Urinary bladder (tissue), 4 donors: ENCODE measurements at places on chromosomes 16 and 17.

GRCh38 chr16:87492721-87493607 lies at the start of gene ZCCHC14:
Gene ZCCHC14 (minus strand): TSS chr16:87493024. CDS start chr16:87492238, 786 bp downstream.
- DNase-seq: peak; percentile 95

DNA sequence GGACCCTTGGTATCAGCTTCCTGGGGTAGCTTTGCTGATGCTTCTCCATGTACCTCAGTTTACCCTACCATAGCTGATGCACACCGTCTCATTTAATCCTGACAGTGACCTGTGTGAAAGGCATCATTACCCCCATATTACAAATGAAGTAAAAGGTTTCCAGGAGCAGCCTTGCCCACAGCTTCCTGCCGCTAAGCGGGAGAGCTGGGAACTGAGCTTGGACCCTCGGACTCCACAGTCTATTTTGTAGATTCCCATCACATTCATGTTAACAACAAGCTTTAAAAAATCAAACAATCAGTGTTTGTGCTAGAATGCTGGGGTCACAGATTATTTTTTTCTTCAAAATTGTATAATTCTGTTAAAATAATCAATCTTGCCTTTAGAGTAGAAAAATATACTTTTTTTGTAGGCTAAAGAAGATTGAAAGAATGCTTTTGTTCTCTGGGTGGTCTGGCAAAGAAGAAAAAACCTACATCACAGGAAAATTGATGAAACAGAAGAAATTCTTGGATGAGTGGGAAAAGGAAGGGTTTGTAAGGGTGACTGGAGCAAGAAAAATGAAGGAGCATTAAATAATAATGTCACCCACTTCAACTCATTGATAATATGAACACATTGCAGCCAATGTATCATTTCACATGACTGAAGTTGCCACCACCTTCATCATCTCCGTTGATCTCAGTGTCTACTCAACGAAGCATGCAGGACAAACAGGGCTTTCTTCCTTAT lies 9.5 kb upstream of the USP10 start:
- DNase-seq: no peak

GRCh38 chr16:53530046-53530445 lies 27.0 kb upstream of the AKTIP start:
- DNase-seq: no peak

DNA sequence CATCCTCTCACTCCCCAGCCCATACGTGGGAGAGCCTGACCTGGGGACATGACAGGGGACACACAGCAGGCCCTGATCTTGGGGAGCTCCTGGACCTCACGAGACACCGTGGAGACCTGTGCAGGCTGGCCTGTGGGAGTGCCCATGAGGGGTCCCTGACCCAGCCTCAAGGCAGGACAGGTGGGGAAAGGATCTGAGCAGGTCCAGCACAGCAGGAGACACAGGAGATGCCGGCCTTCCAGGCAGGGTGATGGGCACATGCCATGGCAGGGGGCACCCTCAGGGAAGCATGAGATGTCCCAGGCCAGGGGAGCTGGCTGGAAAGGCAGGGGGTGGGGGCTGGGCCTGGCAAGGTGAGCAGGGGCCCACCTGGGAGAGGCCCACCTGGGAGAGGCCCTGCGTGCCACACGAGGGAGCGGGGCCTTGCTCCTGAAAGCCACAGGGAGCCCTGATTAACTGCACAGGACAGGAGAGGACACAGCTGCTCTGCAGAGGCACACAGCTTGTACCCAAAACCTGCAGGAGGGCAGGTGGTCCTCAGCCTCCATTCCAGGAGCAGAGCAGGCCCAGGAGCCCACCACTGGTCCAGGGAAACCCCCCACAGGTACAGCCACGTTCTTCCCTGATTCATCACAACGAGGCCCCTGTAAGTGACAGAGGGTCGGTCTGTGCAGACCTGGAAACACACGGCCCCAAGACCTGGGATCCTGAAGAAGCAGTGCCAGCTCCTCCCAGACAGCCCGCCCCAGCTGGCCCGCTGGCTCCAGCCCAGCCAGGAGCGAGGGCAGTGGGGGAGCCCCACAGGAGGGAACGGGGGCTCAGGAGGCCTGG lies 26.6 kb upstream of the KRT17 start:
- no peak for DNase-seq

- no peak for DNase-seq
These were observed 7.4 kb downstream of the ACD start for GRCh38 chr16:67652578-67653127.

DNA sequence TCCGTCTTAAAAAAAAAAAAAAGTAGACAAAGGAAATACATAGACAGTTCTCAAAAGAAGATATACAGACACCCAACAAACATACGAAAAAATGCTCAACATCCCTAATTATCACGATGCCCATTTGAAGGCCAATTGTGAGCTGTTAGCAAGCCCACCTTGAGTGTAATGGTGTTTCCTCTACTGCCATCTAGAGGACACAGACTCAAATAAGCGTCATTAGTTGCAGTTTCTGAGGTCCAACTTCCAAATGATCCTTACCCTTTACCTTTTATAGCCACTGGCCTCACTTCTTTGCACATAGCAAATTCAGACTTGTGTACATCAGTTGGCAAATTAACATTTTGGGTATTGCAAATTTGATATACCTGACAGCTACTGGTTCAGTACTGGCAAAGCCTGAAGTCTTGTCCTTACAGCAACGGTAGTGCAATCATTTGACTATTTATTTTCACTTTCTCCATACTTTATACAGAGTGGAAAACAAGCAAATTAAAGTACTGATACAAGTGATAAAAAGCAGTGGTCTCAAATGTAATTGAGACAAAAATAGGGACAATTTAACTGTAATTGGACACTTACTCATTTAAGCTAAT lies 536.3 kb upstream of the EEF2KMT start:
- no peak for DNase-seq

DNA sequence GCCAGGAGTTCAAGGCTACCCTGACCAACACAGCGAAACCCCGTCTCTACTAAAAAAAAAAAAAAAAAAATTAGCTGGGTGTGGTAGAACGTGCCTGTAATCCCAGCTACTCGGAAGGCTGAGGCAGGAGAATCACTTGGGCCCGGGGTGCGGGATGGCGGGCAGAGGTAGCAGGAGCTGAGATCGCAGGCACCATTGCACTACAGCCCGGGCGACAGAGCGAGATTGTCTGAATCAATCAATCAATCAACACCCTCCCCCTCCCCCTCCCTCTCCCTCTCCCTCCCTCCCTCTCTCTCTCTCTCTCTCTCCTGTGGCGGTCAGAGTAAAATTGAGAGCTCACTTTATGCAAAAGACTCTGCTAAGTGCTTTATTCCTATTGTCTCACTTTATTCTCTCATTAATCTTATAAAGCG lies 1.2 kb downstream of the HSDL1 start:
- no peak for DNase-seq

- DNase-seq: no peak
These were observed 27.0 kb downstream of the MRTFB start for GRCh38 chr16:14098081-14098480.

DNA sequence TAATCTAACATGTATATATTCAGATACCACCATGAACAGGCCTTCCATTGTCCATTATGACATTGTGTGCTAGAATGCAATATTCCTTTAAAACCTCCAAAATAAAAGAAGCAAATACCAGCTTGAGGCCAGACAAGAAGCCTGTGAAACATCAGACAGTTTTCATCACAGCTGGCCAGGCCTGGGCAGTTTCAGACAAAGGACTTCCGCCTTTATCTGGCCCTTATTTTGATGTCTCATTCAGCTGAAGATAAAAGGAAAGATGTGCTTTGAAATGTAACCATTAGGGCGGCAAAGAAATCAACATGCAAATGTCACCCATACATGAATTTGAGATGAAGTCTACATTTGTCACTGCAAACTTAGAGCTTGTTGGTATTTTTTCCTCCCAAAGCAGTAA lies 737.5 kb downstream of the KCNJ2 start:
- no peak for DNase-seq

GRCh38 chr17:59154292-59154720 lies 680 bp downstream of the SKA2 start:
- peak; percentile 23 for DNase-seq

- no peak for DNase-seq
These were observed 20.4 kb downstream of the OTOA start for GRCh38 chr16:21684199-21684598.

GRCh38 chr16:11672206-11673090 lies 4.2 kb downstream of the SNN start:
- no peak for DNase-seq

DNA sequence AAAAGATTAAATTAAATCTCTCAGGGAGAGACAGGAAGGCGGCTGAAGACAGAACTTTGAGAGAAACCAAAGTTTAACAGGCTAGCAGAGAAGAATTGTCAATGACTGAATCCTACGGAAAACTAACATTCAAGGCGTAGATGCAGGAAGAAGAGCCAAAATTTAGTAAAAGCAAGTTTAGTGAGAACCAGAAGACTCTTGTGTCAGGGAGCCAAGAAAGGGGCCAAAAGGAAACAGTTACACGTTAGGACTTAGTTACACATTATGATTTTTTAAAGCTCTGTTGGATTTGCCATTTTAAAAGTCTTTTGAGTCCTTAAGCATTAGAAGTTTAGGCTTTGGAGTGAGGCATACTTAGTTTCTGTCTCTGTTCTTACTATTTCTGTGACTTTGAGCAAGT lies 164.6 kb downstream of the CHD9 start:
- no peak for DNase-seq

DNA sequence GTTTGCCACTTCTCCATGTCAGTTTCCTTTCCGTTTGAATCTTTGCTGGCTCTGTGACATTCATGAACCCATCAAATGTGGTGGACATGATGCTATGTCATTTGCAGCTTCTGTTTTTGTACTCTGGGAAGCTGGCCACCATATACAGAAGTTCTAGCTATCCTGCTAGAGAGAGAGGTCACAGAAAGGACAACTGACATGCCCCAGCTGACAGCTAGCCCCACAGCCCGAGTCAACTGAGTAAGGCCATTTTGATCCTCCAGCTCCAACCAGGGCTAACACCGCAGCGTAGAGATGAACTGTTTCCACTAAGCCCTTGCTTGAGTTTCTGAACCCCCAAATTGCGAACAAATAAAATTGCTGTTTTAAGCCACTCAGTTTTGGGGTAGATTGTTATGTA lies 33.8 kb downstream of the CCDC42 start:
- DNase-seq: no peak

DNA sequence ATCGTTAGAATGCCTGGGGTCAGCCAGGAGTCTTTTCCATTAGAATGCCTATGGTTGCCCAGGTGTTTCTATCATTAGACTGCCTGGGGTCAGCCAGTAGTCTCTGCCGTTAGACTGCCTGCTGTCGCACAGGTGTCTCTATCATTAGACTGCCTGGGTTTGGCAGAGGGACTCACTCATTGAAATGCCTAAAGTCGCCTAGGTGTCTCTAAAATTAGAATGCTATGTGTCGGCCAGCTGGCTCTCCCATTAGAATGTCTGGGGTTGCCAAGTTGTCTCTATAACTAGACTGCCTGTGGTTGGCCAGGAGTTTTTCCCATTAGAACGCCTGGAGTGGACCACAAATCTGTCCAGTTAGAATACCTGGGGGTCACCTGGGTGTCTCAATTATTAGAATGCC lies 2266.5 kb downstream of the TP53TG3F start:
- no peak for DNase-seq

- no peak for DNase-seq
These were observed 1.5 kb downstream of the HOXB4 start for GRCh38 chr17:48576479-48577309.

- no peak for DNase-seq
These were observed 694 bp upstream of the MLST8 start for GRCh38 chr16:2204416-2205103.

GRCh38 chr16:4486126-4486893 lies 10.1 kb downstream of the HMOX2 start:
- DNase-seq: no peak

GRCh38 chr16:4180511-4180910 lies 61.4 kb downstream of the SRL start:
- no peak for DNase-seq

- no peak for DNase-seq
These were observed 1.6 kb downstream of the SEZ6 start for GRCh38 chr17:29004081-29004692.

- DNase-seq: no peak
These were observed 12.4 kb downstream of the FOXN1 start for GRCh38 chr17:28518578-28518977.

- no peak for DNase-seq
These were observed 71.5 kb upstream of the N4BP1 start for GRCh38 chr16:48681520-48681919.

DNA sequence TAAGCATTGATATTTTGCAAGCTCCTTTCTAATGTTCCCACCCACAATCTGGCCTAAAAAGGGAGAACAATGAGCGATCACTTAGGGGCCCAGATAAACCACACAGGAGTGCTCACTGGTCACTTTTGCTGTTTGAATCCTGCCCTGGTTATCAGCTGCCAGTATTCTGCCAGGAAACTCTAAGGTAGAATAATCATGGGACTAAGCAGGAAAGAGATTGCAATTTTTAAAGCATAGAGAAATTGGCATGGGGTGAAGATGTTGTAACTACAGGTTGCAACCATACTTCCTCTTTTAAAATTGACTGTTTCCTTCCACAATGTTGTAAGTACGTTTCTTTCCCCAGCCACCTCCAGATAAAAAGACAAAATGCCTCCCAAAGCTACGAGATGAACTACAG lies 251.2 kb upstream of the CDH11 start:
- no peak for DNase-seq

GRCh38 chr16:23282568-23282967 lies 19.5 kb upstream of the SCNN1B start:
- no peak for DNase-seq

DNA sequence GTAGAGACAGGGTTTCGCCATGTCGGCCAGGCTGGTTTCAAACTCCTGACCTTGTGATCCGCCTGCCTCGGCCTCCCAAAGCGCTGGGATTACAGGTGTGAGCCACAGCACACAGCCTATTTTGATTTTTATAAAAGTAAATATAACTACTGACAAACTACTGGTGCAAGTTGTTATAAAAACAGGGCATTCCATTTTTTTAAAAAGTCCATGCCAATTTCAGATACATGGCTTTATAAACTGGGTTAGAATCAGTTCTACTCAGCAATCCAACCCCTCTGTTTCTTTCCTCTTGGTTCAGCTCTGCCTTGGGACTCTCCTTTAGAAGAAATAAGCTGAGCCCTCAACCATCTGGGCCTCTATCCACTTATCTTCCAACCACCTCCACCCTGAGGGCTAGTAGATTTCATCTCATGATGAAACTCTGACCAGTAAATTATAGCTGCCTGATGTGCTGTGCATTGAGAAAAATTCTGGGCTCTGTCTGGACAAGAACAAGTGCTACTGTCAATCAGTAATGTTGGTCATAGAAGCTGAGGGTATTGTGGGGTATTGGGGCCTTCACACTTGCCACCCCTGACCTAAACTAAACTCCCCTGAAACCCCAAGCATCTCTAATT lies 10.2 kb downstream of the RANBP10 start:
- DNase-seq: no peak

GRCh38 chr17:67994817-67995569 lies 1.3 kb downstream of the C17orf58 start:
- peak; percentile 20 for DNase-seq
